ENCODE measurements at places on chromosomes 3 and 15.

DNA sequence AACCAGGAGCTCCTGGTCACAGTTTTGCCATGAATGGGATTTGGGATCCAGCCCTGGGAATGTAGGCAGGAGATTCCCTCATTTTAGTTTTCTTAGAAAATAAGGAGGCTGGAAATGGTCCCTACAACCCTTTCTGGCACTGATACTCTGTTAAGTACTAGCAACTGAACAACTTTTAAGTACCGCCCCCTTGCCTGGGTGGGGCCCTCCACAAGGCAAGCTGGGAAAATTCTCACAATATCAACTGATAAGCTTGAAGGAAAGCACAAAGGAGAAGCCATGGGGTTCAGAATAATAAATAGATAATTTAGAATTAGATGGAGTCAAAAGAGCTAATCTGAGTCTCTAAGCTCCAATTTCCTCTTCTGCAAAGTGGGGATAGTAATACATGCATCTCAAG lies 4.2 kb upstream of the DGKG start:
- DNase-seq, result no peak

DNA sequence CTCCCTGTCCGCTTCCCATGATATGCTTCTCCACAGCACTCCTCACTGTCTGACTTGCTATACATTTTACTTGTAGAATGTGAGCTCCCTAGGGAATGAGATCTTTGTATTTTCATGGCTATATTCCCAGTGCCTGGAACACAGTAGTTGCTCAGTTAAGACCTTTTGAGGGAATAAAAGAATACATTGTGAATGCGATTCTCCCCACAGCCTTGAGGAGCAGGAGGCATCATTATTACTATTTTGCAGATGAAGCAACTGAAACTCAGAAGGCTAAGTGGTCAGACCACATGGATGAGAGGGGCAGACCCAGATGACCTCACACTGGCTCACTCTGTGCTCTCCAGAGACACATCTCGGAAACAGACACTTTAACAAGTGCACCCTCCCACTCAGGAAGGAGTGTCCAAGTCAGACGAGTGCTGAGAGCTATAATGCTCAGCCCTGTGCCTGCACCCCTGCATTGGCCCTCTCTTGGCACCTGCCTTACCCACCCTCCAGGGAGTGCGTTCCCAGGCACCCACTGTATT lies 46.8 kb downstream of the SST start:
- peak; percentile 66 for DNase-seq

GRCh38 chr3:94619643-94620042 lies 556.8 kb downstream of the NSUN3 start:
- DNase-seq, result no peak

DNA sequence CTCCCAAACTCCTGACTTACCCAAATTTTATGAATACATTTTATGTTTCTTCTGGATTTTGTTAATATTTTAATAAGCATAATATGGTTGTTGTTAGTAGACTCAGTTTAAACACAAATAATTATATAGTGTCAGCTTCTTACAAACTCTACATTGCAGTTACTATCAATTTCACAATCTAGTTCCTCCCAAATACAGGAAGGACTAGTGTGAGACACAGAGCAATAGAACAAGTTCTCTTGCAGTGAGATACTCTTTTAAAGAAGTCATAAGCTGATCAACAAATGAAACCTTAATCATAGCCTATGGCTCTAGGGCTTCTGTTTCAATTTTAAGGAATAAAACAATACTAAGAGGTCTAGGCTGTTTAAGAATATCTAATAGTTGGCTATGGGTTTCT lies 86.1 kb downstream of the SAMMSON start:
- DNase-seq, result no peak

DNA sequence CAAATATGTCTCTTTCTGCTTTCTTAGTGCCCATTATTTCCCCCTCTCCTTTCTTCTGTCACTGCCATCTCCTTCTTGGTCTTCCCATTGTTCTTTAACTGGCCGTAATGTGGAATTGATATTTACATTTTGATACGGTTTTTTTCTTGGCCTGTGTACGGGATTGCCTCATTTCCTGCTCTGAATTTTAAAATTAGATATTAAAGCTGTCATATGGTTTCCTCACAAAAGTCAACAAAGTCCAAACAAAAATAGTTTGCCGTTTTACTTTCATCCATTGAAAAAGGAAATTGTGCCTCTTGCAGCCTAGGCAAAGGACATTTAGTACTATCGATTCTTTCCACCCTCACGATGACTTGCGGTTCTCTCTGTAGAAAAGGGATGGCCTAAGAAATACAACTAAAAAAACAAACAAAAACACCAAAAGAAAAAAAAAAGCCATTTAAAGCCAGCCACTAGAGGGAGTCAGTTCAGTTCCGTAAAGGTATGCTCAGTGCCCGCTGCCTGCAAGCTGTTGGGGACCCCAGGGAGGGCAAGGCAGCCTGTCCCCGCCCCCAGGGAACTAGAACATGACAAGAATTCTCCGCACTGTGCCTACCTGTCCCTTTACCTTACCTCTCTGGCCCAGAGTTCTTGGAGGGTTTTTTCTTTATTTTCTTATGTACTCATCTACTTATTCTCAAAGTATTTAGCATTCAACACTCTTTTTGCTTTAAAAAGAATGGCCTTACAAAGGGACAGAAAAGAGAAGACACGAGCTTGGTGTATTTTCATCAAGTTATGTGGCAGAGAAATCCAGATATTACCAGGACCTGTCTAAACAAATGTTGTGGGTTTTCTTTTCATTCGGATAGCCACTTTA lies 30.0 kb upstream of the NR2E3 start:
- DNase-seq, result peak; percentile 6

GRCh38 chr3:98821063-98821462 lies 57.9 kb downstream of the ST3GAL6 start:
- no peak for DNase-seq

GRCh38 chr3:39193391-39193790 lies 996 bp upstream of the XIRP1 start:
- DNase-seq, result no peak

DNA sequence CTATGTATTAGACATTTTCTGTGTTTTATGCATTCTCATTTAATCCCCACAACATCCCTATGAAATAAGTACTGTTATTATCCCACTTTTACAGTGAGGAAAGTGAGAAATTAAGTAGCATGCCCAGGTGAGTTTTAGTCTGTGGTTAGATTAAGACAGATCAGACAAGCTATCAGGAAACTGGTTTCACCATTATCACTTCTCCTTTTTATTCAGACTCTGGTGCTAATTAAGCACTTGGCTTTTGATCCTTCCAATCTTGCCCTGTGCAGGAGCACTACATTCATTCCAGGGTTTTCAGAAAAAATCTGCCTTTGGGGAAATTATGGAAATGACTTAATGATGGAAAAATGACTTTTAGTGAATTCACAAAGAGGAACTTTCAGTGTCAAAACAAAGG lies 115.2 kb downstream of the TMEM108 start:
- DNase-seq, result no peak

- DNase-seq, result peak; percentile 71
These were observed 38.3 kb downstream of the SLC6A6 start for GRCh38 chr3:14440531-14441239.

- no peak for DNase-seq
These were observed 16.9 kb downstream of the ANPEP start for GRCh38 chr15:89797678-89798201.

- DNase-seq, result no peak
These were observed 18.6 kb downstream of the DUOX1 start for GRCh38 chr15:45148076-45149059.

- no peak for DNase-seq
These were observed 56.4 kb downstream of the ZNF860 start for GRCh38 chr3:32037932-32038267.

- no peak for DNase-seq
These were observed 49.0 kb downstream of the PBRM1 start for GRCh38 chr3:52636673-52637072.

GRCh38 chr3:105516972-105517371 lies 150.3 kb downstream of the ALCAM start:
- no peak for DNase-seq

DNA sequence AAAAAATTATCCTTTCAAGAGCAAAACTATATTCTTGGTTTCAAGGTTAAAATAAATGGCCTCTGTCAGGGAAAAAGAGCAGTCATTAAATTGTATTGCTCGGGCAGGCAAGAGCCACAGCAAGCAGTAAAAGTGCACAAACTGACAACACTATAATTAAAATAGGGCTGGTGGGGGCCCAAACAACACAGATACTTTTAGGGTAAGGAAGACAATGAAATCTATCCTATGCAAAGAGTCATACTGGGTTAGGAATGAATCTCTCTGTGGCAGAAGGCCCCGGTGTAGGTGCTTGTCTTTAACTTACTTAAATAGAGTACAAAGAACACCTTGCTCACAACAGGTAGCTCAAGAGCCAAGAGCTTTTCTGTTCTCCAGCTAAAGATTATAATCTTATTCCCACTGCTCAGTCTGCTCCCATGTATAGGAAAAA lies 94.7 kb downstream of the DLG1 start:
- DNase-seq, result no peak

GRCh38 chr3:66747696-66748095 lies 246.9 kb upstream of the LRIG1 start:
- DNase-seq, result no peak

GRCh38 chr15:52199271-52199670 lies 8.1 kb upstream of the GNB5 start:
- no peak for DNase-seq

DNA sequence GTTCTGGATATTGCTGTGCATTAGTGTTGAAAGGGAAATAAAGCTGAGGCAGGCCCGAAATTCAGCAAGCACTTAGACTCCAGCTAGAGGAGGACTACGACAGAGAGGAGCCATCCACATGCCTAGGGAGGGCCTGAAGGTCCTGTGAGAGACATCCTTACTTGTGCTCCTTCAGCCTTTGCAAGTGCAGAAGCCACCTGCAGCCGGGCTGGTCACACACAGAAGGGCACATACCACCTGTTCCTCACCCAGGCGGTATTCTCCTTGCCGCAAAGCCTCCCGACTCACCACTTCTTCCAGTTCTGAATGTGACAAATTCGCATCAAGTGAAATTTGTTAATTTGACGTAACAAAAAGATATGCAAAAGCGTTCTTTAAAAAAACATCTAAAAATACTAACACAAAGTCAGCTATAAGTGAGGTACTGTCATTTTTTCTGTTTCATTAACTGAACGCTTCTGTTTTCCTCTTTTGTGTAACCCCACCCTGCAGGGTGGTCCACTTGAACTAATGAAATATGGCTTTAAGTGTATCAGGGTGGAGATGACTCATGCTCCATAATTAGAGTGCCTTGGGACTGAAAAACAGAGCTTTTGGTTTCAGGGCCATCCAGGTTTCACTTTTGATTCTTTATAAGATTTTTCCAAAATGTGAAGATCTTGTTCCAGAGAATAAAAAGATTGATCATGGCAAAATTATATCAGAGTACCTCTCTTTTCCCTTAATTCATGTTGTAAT lies 467.9 kb upstream of the ATP11B start:
- peak; percentile 51 for DNase-seq

- no peak for DNase-seq
These were observed 284.0 kb upstream of the CTDSPL start for GRCh38 chr3:37577697-37578096.

DNA sequence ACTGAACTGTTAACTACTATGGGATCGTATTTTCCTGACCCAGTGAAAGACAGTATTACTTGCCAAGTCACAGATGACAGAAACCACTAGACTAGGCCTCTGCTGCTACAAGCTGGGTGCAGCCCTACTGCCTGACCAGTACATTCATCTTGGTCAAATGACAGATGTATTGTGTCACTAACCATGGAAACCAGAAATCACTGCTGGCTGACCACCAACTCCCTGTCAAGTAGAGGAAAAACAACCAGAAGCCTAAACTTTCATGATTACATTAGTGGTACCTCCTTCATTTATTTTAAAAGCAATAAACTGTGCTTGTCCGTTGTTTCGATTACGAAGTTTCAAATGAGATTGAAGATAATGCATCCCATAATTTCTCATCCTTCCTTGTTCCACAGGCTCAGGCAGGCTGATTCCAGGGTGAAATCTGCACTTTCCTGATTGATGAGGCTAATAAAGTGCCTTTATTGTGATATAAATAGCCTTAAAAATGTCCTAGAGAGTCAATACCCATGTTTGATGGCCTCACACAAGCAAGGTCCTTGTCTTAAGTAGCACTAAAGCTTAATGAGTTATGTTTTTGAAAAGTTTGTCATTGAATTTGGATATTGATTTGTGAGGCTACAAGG lies 309.7 kb downstream of the LSAMP start:
- no peak for DNase-seq

DNA sequence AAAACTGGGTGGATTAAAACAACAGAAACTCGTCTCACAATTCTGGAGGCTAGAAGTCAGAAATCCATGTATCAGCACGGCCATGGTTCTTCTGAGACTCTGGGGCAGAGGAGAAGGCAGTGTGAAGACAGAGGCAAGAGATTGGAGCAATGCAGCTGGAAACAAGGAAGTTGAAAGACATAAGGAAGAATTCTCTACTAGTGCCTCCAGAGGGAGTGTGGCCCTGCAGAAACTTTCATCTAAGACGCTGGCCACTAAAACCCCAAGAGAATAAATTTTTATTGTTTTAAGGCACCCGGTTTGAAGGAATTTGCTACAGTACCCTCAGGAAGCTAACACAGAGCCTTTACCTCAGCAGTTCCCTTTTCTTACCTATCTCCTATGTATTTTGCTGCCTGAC lies 1012.2 kb upstream of the CADM2 start:
- DNase-seq, result no peak

GRCh38 chr3:59115364-59116232 lies 65.8 kb upstream of the CFAP20DC start:
- no peak for DNase-seq

DNA sequence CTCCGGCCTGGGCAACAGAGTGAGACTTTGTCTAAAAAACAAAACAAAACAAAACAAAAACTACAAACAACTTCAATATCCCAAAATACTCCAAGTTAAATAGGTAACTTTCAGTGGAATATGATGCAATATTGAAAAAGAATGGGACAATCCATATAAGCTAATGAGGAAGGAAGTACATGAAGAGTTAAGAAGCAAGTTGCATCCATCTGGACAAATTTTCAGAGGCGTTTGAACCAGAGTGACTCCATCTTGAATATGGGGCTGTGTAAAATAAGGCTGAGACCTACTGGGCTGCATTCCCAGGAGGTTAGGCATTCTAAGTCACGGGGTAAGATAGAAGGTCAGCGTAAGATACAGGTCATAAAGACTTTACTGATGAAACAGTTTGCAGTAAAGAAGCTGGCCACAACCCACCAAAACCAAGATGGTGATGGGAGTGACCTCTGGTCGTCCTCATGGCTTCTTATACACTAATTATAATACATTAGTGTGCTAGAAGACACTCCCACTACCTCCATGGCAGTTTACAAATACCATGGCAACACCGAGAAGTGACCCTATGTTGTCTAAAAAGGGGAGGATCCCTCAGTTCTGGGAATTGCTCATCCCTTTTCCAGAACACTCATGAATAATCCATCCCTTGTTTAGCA lies 58.1 kb upstream of the LCTL start:
- DNase-seq, result no peak

- peak; percentile 24 for DNase-seq
These were observed 47.0 kb upstream of the PPIB start for GRCh38 chr15:64209680-64210334.
